Endothelial cell (in vitro differentiated cells): ENCODE measurements at places on chromosomes 7 and 10. TPM values are rescaled to one million over a fixed set of nuclear protein-coding genes. Genes with fewer than 3 reads are reported as not detected.

GJC3 gene
- 1.8 TPM for total RNA-seq

NOD1 gene
- 32.7 TPM for total RNA-seq

TUBAL3 gene
- not detected for total RNA-seq

DNA sequence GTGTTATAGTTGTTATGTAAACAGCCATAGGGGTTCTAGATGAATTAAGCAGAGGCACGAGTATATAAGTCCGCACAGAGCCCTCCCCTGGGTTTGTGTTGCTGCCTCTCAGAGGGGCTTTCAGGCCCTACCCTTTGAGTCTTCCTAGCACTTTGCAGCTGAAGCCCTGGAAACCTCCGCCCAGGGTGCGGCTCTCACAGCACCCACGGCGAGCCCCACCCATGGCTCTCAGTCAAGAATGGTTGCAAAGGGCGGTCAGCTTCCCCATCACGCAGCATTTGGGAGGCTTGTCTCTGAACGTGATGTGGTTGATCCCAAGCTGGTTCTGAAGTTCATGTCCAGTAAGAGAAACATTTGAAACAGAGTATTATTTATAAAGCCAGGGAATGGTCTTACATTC, 18.8 kb upstream of the INSIG1 start:
- H3K27ac ChIP-seq, result no peak overlapping the region
- H3K27me3 ChIP-seq, result no peaks in the 10 kb centered on the region
- H3K36me3 ChIP-seq, result no peaks in the 10 kb centered on the region

- no peak overlapping the region for H3K27ac ChIP-seq
- H3K36me3 ChIP-seq, result no peaks in the 10 kb centered on the region
- H3K27me3 ChIP-seq, result peaks cover 2% of the 10 kb centered on the region
- no peak overlapping the region for H3K4me3 ChIP-seq
Measured at GRCh38 chr10:90658791-90659190, 199.0 kb downstream of the HTR7 start.

DNA sequence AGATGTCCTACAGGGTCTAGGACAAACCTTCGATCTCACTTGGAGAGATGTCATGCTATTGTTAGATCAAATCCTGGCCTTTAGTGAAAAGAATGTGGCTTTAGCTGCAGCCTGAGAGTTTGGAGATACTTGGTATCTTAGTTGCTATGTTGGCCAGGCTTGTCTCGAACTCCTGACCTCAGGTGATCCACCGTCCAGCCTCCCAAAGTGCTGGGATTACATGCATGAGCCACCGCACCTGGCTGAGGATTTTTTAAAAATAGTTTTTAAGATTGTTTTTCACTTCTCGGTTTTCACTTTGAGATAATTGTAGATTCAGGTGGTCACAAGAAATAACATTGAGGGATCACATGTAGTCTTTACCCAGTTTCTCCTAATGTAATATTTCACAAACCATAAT, 738.3 kb upstream of the POM121L12 start:
- no peak overlapping the region for H3K27ac ChIP-seq
- no peaks in the 10 kb centered on the region for H3K27me3 ChIP-seq
- DNase-seq, result no peak
- H3K36me3 ChIP-seq, result no peaks in the 10 kb centered on the region
